ENCODE measurements at places on chromosomes 3 and 15. TPM values are rescaled to one million over a fixed set of nuclear protein-coding genes. Genes with fewer than 3 reads are reported as not detected.

- DNase-seq, result no peak
- no peaks in the 10 kb centered on the region for H3K36me3 ChIP-seq
- no peaks in the 10 kb centered on the region for H3K27me3 ChIP-seq
Measured at GRCh38 chr15:92035961-92036360, 182.5 kb downstream of the SLCO3A1 start.

GRCh38 chr3:153906366-153906765 is 214.8 kb upstream of the ARHGEF26 start:
- no peaks in the 10 kb centered on the region for H3K36me3 ChIP-seq
- H3K4me3 ChIP-seq, result no peak overlapping the region
- no peak overlapping the region for H3K27ac ChIP-seq
- H3K27me3 ChIP-seq, result peaks cover 3% of the 10 kb centered on the region

- H3K4me1 ChIP-seq, result peaks cover 5% of the 10 kb centered on the region
- peaks cover 25% of the 10 kb centered on the region for H3K27me3 ChIP-seq
- H3K27ac ChIP-seq, result no peak overlapping the region
- H3K4me3 ChIP-seq, result no peak overlapping the region
- no peaks in the 10 kb centered on the region for H3K36me3 ChIP-seq
- peak; percentile 75 for DNase-seq
Measured at GRCh38 chr15:78709263-78709882, 68.4 kb upstream of the CHRNB4 start.

DNA sequence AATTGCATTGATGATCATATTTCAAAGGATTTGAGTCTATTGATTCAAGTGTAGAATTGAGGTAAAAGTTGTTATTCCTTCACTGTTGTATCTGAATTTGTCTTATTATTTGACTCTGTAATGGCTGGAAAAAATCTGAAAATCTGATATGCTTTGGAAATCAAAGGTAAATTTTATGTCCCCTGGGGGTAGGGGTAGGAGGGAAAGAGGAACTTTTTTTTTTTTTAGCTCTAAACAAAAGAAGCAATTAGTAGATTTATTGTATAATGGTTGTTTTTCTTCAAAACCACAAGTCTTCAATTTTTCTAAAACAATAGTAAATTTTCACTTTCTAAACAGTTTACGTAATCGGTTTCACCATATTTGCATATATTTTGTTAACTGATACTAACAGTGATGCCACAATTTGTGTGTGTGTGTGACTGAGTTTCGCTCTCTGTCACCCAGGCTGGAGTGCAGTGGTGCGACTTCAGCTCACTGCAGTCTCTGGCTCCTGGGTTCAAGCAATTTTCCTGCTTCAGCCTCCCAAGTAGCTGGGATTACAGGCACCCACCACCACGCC is 91.7 kb upstream of the GOLGA6L4 start:
- H3K4me1 ChIP-seq, result peaks cover 4% of the 10 kb centered on the region
- DNase-seq, result no peak
- no peaks in the 10 kb centered on the region for H3K27me3 ChIP-seq
- no peak overlapping the region for H3K27ac ChIP-seq
- H3K36me3 ChIP-seq, result no peaks in the 10 kb centered on the region

- no peak overlapping the region for H3K4me3 ChIP-seq
- H3K27me3 ChIP-seq, result no peaks in the 10 kb centered on the region
- no peak for DNase-seq
- no peak overlapping the region for H3K27ac ChIP-seq
Measured at GRCh38 chr3:133236901-133237300, 163.0 kb upstream of the BFSP2 start.

DNA sequence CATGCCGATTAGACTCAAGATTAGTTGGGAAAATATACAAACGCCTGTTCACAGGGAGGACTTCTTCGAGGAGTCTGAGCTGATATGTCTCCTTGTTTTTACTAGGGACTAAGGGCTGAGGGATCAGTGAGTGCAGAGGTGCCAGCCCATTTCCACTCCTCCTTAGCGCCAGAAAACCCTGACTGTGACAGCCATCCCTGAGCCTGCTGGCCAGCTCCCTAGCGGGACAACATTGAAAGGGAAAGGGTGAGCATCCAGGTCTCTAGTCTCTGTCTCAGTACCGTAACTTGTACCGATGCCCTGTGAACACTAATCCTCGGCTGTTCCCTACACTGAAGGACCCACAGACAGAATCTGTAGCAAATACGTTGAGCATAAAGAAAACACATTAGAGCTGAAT is 243.4 kb downstream of the WNT5A start:
- no peak overlapping the region for H3K4me3 ChIP-seq
- no peak overlapping the region for H3K27ac ChIP-seq
- H3K27me3 ChIP-seq, result no peaks in the 10 kb centered on the region
- H3K36me3 ChIP-seq, result no peaks in the 10 kb centered on the region
- DNase-seq, result no peak
- H3K4me1 ChIP-seq, result no peaks in the 10 kb centered on the region

- H3K27ac ChIP-seq, result no peak overlapping the region
- H3K4me3 ChIP-seq, result no peak overlapping the region
- no peaks in the 10 kb centered on the region for H3K27me3 ChIP-seq
- no peaks in the 10 kb centered on the region for H3K4me1 ChIP-seq
- H3K36me3 ChIP-seq, result no peaks in the 10 kb centered on the region
- no peak for DNase-seq
Measured at GRCh38 chr15:80483725-80484161, 79.6 kb downstream of the ARNT2 start.

DNA sequence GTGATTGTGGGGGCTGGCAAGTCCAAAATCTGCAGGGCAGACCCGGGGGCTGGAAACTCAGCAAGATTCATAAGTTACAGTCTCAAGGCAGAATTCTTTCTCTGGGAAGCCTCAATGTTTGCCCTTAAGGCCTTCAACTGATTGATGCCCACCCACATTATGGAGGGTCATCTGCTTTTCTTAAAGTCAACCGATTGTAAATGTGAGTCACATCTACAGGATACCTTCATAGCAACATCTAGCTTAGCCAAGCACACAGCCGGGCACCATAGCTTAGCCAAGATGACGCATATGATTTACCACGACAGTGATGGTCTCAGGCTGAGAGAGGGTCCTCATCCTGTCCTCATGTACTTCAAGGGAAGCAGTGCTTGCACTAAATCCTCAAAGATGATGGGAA is 43.5 kb downstream of the IDH2 start:
- H3K27ac ChIP-seq, result peak overlapping the region; percentile 81
- peaks cover 66% of the 10 kb centered on the region for H3K4me1 ChIP-seq
- H3K36me3 ChIP-seq, result no peaks in the 10 kb centered on the region
- no peak for DNase-seq

DNA sequence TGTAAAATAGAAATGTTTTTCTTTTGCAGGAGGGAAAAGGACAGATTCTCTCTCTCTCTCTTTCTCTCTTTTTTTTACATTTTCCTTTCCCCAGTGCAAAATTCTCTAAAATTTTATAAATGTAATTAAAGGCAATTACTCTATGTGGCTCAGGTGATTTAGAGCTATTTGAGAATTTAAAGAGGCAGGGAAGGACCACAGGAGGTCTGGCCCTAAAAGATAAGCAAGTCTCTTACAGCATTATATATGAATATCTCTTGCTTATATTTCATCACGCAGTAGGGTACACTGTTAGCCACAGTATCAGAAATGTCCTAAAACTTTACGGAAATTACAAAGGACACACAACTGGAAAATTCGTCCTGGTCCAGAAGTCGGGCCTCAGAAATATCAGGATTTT is 70.5 kb upstream of the PPIB start:
- H3K4me1 ChIP-seq, result no peaks in the 10 kb centered on the region
- no peaks in the 10 kb centered on the region for H3K36me3 ChIP-seq
- H3K4me3 ChIP-seq, result no peak overlapping the region
- H3K27ac ChIP-seq, result no peak overlapping the region

Gene CLDN16
- total RNA-seq, result not detected

Gene SLC2A2
- not detected for total RNA-seq

Gene CELF6
- total RNA-seq, result 2.4 TPM

Gene SPTSSB
- total RNA-seq, result 0.11 TPM

Gene P2RY14
- 0.22 TPM for total RNA-seq

Gene SLC12A1
- not detected for total RNA-seq

Gene PDE12
- 40.9 TPM for total RNA-seq
